Upper lobe of right lung (tissue), 1 donor: ENCODE measurements at places on chromosomes 6 and 20. TPM values are rescaled to one million over a fixed set of nuclear protein-coding genes. Genes with fewer than 3 reads are reported as not detected.

DNA sequence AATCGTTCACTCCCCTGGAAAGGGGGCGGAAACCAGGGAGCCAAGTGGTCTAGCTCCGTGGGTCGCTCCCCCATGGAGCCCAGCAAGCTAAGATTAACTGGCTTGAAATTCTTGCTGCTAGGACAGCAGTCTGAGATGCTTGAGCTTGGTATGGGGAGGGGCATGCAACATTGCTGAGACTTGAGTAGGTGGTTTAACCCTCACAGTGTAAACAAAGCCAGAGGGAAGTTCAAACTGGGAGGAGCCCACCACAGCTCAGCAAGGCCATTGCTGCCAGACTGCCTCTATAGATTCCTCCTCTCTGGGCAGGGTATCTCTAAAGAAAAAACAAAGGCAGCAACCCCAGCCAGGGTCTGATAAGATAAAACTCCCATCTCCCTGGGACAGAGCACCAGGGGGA is 43.2 kb downstream of the COL21A1 start:
- no peak for DNase-seq
- no peak overlapping the region for H3K4me3 ChIP-seq
- no peaks in the 10 kb centered on the region for H3K27me3 ChIP-seq
- H3K36me3 ChIP-seq = no peaks in the 10 kb centered on the region
- no peaks in the 10 kb centered on the region for H3K4me1 ChIP-seq
- no peak overlapping the region for H3K27ac ChIP-seq

- H3K4me1 ChIP-seq = no peaks in the 10 kb centered on the region
- no peaks in the 10 kb centered on the region for H3K36me3 ChIP-seq
- H3K27ac ChIP-seq = no peak overlapping the region
- H3K4me3 ChIP-seq = no peak overlapping the region
Observed at GRCh38 chr20:58482416-58482815, 32.8 kb downstream of the APCDD1L start.

Gene C20orf141
- not detected for total RNA-seq

Gene POM121L2
- total RNA-seq = not detected

GRCh38 chr20:650954-651353 is 2.0 kb downstream of the SRXN1 start:
- DNase-seq = no peak
- no peak overlapping the region for H3K27ac ChIP-seq
- no peak overlapping the region for H3K4me3 ChIP-seq
- H3K27me3 ChIP-seq = no peaks in the 10 kb centered on the region
- peaks cover 26% of the 10 kb centered on the region for H3K36me3 ChIP-seq
- H3K4me1 ChIP-seq = peaks cover 15% of the 10 kb centered on the region

GRCh38 chr6:28160233-28160632 is 18.6 kb downstream of the ZKSCAN8 start:
- H3K27ac ChIP-seq = no peak overlapping the region
- no peak overlapping the region for H3K4me3 ChIP-seq
- H3K36me3 ChIP-seq = peaks cover 26% of the 10 kb centered on the region
- no peak for DNase-seq
- peaks cover 5% of the 10 kb centered on the region for H3K4me1 ChIP-seq

- peak overlapping the region; percentile 56 for H3K4me3 ChIP-seq
- H3K27me3 ChIP-seq = peaks cover 19% of the 10 kb centered on the region
- no peak for DNase-seq
- peaks cover 12% of the 10 kb centered on the region for H3K4me1 ChIP-seq
- no peaks in the 10 kb centered on the region for H3K36me3 ChIP-seq
Observed at GRCh38 chr6:56953597-56954402, 1.1 kb upstream of the BEND6 start.

GRCh38 chr6:167995302-167995701 is 2.2 kb upstream of the KIF25 start:
- DNase-seq = peak; percentile 63
- no peaks in the 10 kb centered on the region for H3K27me3 ChIP-seq
- H3K4me1 ChIP-seq = no peaks in the 10 kb centered on the region
- no peak overlapping the region for H3K27ac ChIP-seq
- H3K4me3 ChIP-seq = no peak overlapping the region

DNA sequence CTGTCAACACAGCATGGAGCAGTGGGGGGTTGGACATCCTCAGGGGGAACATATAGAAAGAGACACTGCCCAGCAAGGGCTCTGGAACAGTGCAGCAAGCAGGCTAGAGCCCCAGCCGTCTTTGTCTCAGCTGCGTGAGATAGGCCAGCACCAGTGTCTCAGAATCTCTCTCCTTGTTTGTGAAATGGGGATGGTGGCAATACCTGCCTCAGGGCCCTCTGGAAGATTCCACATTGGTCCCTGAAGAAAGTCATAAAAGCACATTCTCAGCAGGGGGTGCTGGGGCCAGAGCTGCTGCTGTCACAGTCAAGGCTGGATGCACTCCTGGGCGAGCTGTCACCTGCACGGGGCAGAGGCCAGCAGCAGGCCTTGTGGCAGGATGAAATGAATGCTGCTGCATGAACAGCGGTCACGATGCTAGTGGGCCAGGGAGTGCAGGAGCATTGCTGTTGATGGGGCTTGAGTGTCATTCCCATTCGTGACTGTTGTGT is 121.7 kb downstream of the SYCP2 start:
- no peak overlapping the region for H3K4me3 ChIP-seq
- H3K27ac ChIP-seq = no peak overlapping the region
- DNase-seq = no peak
- H3K27me3 ChIP-seq = no peaks in the 10 kb centered on the region

- no peak overlapping the region for H3K4me3 ChIP-seq
- H3K36me3 ChIP-seq = no peaks in the 10 kb centered on the region
- H3K4me1 ChIP-seq = no peaks in the 10 kb centered on the region
Observed at GRCh38 chr20:64193058-64193457, 28.8 kb downstream of the MYT1 start.

- no peak overlapping the region for H3K27ac ChIP-seq
- H3K27me3 ChIP-seq = no peaks in the 10 kb centered on the region
- no peaks in the 10 kb centered on the region for H3K36me3 ChIP-seq
- no peak overlapping the region for H3K4me3 ChIP-seq
Observed at GRCh38 chr6:22383016-22383415, 86.2 kb upstream of the PRL start.

DNA sequence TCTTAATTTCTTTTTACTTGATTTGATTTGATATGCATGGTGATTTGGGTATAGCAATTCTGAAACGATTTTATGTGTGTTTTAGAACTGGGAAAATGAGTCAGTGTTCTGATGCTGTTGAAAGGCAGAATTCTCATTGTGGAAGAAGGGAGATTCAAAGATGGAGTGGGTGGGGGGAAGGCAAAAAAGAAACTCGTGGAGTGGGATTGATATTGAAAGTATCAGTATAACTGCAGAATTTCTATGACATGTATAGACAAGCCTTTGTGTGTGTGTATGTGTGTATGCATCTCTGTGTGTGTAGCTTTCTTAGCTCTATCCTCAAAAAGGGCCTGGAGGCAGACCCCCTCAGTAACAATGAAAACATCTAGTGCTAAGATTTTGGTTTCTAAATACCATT is 184.3 kb upstream of the OLIG3 start:
- no peaks in the 10 kb centered on the region for H3K36me3 ChIP-seq
- H3K27me3 ChIP-seq = no peaks in the 10 kb centered on the region
- H3K4me3 ChIP-seq = no peak overlapping the region
- DNase-seq = no peak
- H3K27ac ChIP-seq = no peak overlapping the region
- no peaks in the 10 kb centered on the region for H3K4me1 ChIP-seq

DNA sequence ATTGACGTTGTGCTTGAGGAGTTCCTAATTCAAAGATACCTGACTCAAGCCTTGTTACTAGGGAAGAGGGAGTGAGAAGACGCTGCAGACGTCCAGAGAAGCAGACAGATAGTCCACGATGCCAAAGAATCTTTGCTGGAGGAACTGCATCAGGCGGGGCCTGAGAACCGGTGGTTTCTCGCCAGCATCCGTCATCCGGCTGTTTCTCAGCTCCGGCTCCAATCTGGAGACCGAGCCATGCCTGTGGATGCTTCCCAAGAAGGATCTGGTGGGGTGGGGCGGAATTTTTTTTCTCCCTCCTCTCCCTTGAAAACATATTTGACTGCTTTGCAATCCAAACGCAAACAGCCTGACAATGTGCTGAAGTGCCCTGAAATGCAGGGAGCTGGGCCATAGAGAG is 125.8 kb upstream of the SRSF6 start:
- H3K27ac ChIP-seq = no peak overlapping the region
- no peaks in the 10 kb centered on the region for H3K4me1 ChIP-seq
- no peak for DNase-seq
- no peak overlapping the region for H3K4me3 ChIP-seq
- H3K36me3 ChIP-seq = no peaks in the 10 kb centered on the region
- H3K27me3 ChIP-seq = no peaks in the 10 kb centered on the region

DNA sequence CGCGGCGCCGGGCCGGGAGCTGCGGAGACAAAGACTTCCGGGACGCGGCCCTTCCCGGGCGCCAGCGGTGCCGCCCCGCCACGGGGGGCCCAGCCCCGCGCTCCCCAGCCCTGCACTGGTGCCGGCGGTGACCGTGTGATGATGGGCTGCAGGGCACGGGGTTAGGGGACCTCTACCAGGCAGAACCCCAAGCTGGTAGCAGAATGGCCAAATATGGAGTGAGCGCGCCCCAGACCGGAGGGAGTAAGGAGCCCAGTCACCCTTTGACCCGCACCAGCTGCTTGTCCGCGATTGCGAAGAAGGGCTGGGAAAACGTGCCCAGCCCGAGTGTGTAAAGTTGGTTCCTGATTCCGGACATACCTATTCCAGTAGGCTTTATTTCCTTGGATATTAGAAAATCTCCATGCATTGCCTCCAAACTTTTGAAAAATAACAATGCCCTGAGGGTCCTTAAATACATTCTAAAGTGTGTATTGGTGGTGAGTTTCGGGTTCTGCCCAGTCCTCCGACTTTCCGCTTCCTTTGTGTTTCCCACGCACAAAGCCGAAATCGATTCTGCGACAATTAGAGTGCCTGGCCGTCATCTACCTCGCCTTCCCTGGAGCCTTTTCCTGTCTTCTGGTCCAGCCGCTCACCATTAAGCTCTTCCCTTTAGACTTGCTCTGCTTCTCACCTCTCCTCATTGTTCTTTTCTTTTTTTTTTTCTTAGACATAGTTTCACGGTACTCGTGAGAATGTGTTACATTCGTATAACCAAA is 1.1 kb downstream of the ABRACL start:
- H3K27me3 ChIP-seq = no peaks in the 10 kb centered on the region
- peak; percentile 86 for DNase-seq
- peaks cover 18% of the 10 kb centered on the region for H3K4me1 ChIP-seq
- peaks cover 5% of the 10 kb centered on the region for H3K36me3 ChIP-seq
- H3K27ac ChIP-seq = peak overlapping the region; percentile 79

Gene ARFGEF3
- total RNA-seq = 27.2 TPM

Gene VSTM2L
- 12.9 TPM for total RNA-seq

Gene CST8
- not detected for total RNA-seq

DNA sequence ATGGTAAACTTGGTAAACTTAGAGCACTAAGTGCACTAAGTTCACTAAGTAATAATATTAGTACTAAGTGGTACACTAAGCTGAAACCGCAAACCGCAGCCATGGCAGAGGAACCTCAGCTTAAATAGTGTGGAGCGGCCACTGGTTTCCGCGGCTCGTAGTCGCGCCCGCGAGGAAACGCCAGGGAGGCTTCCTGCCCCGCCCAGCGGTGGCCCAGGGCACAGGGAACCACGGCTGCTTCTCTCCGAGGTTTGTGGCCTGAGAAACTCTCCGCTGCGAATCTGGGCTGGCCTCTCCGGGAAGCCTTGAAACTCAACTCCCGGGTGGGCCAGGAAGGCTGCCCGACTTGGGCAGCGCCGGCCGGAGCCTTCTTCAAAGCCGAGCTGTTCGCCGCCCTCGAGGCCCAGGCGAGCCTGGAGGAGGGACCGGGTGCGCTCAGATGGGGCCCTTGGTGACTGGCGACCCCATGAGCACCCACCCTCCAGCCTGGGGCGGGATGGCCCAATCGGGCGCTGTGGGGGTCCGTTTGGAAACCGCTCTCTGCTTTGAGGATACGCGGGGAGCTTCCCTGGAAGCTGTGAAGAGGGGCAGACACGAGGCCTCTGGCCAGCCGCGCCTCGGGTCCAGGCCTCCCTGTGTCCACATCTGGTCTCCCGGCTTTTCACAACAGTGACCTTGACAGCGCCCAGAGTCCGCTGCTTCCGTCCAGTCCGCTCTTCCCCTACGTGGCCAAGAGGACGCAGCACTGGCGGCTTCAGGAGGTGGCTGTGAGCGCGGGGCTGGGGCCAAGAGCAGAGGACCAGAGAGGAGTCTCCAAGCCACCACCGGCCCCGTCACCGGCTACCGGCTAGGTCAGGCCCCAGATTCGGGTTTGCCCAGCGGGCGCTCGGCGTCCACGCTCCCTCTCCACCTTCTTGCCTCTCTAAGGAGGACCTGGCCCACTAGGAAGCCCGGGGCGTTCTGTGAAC is 25.4 kb upstream of the HLA-E start:
- no peak overlapping the region for H3K27ac ChIP-seq
- peak; percentile 80 for DNase-seq
- H3K4me3 ChIP-seq = no peak overlapping the region
- H3K36me3 ChIP-seq = no peaks in the 10 kb centered on the region

Gene ADAM33
- 11.0 TPM for total RNA-seq

- H3K27me3 ChIP-seq = no peaks in the 10 kb centered on the region
- peaks cover 5% of the 10 kb centered on the region for H3K36me3 ChIP-seq
- H3K4me3 ChIP-seq = no peak overlapping the region
- H3K27ac ChIP-seq = peak overlapping the region; percentile 77
- peaks cover 72% of the 10 kb centered on the region for H3K4me1 ChIP-seq
Observed at GRCh38 chr20:46402331-46402811, 4.0 kb downstream of the ELMO2 start.

GRCh38 chr20:12113468-12114371 is 196.0 kb downstream of the BTBD3 start:
- no peak overlapping the region for H3K27ac ChIP-seq
- DNase-seq = no peak
- no peaks in the 10 kb centered on the region for H3K4me1 ChIP-seq
- no peaks in the 10 kb centered on the region for H3K36me3 ChIP-seq

- no peak for DNase-seq
- H3K4me1 ChIP-seq = no peaks in the 10 kb centered on the region
- H3K4me3 ChIP-seq = no peak overlapping the region
- no peaks in the 10 kb centered on the region for H3K27me3 ChIP-seq
- H3K36me3 ChIP-seq = no peaks in the 10 kb centered on the region
- H3K27ac ChIP-seq = no peak overlapping the region
Observed at GRCh38 chr6:155088856-155089255, 93.7 kb downstream of the TIAM2 start.

Gene MATN4
- 0.29 TPM for total RNA-seq

Gene PARD6B
- 43.2 TPM for total RNA-seq

DNA sequence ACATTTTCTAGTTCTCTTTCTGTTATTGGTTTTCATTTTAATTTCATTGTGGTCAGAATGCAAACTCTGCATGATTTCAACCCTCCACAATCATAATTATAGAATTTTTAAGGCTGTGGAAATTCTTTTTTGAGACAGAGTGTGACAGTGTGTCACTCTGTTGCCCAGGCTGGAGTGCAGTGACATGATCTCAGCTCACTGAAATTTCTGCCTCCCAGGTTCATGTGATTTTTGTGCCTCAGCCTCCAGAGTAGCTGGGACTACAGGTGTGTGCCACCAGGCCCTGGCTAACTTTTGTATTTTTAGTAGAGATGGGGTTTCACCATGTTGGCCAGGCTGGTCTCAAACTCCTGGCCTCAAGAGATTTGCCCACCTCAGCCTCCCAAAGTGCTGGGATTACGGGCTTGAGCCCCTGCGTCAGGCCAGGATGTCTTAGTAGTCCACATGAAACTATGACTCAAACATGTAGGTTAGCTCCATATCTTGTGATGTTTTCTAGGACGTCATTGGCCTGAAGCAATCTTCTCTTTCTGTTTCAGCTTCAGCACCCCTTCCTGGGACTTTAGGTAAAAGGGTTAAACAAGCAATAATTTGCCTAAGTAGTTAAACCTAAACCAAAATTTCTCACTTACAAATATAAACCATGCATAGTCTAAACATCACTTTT is 47.4 kb upstream of the SAMD3 start:
- no peak overlapping the region for H3K27ac ChIP-seq
- H3K27me3 ChIP-seq = no peaks in the 10 kb centered on the region
- no peak overlapping the region for H3K4me3 ChIP-seq
- DNase-seq = no peak
- H3K4me1 ChIP-seq = no peaks in the 10 kb centered on the region
